Suppressor macrophage (primary cell): ENCODE measurements at places on chromosomes 3 and 15.

- DNase-seq: no peak
Measured at GRCh38 chr3:27133060-27133459, 236.1 kb downstream of the NEK10 start.

DNA sequence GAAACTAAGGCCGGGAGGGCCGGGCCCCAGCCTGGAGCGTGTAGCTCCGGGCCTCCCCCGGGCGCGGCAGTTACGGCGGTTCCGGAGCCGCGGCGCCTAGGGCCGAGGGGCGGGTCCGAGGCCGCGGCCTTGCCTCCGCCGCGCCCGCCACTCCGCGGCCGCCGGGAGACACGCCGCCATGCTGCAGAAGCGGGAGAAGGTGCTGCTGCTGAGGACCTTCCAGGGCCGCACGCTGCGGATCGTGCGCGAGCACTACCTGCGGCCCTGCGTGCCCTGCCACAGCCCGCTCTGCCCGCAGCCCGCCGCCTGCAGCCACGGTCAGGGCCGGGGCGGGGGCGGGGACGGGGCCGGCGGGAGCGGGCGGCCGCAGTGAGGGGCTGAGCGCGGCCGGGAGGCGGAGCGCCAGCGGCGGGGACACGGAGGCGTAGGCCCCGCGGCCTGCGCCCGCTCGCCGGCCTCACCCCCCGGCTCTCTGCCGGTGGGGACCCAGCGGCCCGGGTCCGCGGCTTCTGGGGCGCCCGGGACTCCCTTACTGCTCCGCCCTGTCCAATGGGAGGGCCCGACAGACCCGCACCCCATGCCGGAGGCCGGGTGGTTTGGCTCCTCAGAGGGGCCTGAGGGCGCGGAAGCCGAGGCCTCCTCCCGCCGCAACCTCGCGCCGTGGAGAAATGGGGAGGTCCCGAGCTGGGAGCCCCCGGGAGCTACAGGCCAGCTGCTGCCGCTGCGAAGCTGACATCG is at the start of gene DIS3L:
TSS of gene DIS3L (plus strand) at position 150 of the 738 bp plus-strand sequence. CDS start at position 179, 29 bp downstream.
- peak; percentile 89 for DNase-seq

- DNase-seq: no peak
Measured at GRCh38 chr3:66466606-66467270, 34.1 kb downstream of the LRIG1 start.

GRCh38 chr3:151501171-151501922 is 40.5 kb upstream of the IGSF10 start:
- no peak for DNase-seq

- no peak for DNase-seq
Measured at GRCh38 chr15:81443040-81443820, 69.2 kb upstream of the TMC3 start.

DNA sequence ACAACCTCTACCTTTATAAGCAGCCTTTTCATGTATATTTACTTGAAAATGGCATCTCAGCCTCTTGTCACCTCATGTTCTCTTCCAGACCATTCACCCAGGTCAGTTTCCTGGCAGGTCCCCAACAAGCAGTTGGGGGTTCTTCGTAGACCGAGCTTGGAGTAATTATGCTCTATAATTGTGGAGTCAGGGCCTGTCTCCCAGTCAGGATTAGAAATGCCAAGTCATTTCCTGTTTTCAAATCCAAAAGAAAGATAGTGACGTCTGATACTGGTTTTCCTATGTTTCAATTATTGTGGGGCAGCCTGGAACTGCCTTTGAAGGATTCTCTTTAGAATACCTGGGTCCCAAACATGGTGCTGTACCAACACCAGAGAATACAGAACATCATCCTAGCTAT is 430.6 kb downstream of the MECOM start:
- no peak for DNase-seq

- no peak for DNase-seq
Measured at GRCh38 chr3:44504566-44504965, 27.1 kb upstream of the ZNF445 start.

DNA sequence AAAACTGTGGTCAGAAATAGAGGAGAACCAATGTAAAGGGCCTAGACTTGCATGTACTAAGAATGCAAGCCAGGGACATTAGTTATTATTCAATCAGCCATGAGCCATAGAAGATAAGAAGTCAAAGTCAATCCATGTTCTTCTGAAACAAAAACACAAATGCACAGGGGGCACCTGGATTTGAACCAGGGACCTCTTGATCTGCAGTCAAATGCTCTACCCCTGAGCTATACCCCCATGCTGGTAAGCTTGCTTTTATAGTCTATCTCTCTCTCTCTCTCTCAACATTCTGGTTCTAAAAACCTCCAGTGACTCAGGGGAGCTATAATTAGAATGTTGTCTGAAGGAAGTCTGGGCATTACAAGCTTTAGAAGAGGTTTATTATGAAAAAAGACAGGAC is 85.6 kb upstream of the ACP3 start:
- peak; percentile 27 for DNase-seq

GRCh38 chr3:72210261-72210660 is 425.3 kb upstream of the PROK2 start:
- no peak for DNase-seq

GRCh38 chr3:61184956-61185355 is 66.3 kb downstream of the FHIT start:
- no peak for DNase-seq

GRCh38 chr3:87397211-87397610 is 120.8 kb upstream of the POU1F1 start:
- DNase-seq: no peak

DNA sequence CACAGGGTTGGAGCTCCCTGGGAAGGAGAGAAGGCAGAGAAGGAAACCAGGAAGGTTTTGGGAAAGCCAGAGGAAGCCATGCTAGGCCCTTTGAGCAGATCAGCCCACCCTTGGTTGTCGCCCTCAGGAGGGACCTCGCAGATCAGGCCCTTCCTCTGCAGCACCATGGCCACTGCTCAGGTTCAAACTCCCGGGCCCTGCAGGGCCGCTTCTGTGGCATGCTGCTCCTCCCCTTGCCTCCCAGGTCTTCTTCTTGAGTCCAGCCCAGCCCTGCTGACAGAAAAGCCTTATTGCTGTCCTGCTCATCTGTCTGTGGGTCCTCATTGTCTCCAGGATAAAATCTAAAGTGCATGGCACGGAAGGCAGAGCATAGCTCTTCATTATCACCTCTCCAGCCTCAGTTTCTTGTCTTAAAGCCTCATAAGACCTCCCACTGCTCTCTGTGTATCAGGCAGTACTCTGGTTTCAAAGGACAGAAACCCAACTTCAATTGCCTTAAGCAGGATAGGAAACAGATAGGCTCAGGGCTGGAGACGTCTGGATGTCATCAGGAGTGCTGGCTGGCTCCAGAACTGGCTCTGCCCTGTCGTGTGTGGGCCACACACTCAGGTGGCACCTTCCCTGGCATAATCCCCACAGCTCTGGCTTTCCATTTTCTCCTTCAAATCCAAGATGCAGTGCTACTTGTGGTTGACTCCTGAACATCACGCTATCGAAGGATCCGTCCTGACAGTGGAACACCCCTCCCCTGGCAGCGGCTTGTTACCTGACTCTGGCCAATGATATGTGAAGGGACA is 118.5 kb downstream of the EEFSEC start:
- no peak for DNase-seq

DNA sequence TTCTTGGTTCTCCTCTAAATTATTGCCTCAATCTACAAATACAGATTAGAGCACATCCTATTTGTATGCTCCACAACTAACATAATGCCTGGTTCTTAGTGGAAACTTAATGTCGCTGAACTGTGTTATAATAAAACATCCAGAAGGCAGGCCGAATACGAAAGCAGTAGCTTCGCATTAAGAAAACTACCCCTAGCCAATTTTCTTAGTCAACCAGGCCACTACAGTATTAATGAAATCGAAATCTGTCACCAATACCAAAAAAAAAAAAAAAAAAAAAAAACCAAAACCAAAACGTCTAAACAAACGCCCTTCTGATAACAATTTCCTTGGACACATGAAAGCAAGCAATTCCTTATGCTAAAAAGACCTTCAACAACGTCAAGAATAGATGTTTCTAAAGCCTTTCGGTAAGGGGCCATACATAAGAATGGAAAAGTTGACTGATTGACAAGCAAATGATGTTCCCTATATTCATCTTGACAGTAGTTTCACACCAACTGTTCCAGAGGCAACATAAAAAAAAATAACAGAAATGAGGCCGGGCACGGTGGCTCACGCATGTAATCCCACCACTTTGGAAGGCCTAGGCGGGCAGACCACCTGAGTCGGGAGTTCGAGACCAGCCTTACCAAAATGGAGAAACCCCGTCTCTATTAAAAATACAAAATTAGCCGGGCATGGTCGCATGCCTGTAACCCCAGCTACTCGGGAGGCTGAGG is 1.3 kb downstream of the DENND6A start:
- DNase-seq: peak; percentile 25

- DNase-seq: no peak
Measured at GRCh38 chr3:100756441-100756840, 47.1 kb downstream of the TFG start.
